ENCODE measurements at places on chromosomes 5 and 9. TPM values are rescaled to one million over a fixed set of nuclear protein-coding genes. Genes with fewer than 3 reads are reported as not detected.

PCDHA11 gene
- total RNA-seq = not detected

TPM2 gene
- 69.8 TPM for total RNA-seq

ADAMTS13 gene
- total RNA-seq = 0.39 TPM

DMGDH gene
- total RNA-seq = not detected

IDNK gene
- total RNA-seq = 3.3 TPM

KCNN2 gene
- not detected for total RNA-seq

GPR151 gene
- total RNA-seq = not detected
